ENCODE measurements at places on chromosomes 2 and 18.

DNA sequence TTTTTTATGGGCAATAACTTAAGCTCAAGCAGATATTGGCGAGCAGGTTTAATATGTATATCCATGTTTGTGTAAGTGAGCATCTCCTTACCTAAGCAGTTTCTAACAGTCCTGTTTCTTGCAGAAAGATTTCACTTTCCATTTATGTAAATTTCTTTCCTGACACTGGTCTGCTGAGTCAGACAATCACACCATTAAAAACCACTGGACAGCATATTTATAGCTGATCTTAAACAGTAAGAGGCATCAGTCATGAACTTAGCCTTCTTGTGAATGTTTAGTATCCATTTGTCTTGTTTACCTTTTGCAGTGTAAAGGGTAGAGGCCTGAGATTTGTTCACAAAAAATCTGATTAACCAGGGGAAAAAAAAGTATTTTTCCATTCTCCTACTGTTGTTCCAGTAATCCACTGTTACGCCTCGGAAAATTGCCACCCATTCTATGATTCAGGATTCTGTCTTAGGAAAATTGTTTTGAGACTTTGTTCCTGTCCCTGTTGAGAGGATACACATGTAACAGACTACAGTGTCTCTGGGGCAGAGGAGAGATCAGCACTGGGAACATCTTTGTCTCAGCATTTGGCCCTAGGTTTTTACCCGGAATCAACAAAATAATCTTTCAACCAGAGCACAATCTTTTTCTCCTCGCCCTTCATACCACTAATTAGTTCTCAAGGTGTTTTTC, 521.0 kb upstream of the NRP2 start:
- DNase-seq: no peak
- no peaks in the 10 kb centered on the region for H3K36me3 ChIP-seq
- H3K4me3 ChIP-seq: no peak overlapping the region
- H3K4me1 ChIP-seq: peaks cover 8% of the 10 kb centered on the region
- H3K27me3 ChIP-seq: no peaks in the 10 kb centered on the region

DNA sequence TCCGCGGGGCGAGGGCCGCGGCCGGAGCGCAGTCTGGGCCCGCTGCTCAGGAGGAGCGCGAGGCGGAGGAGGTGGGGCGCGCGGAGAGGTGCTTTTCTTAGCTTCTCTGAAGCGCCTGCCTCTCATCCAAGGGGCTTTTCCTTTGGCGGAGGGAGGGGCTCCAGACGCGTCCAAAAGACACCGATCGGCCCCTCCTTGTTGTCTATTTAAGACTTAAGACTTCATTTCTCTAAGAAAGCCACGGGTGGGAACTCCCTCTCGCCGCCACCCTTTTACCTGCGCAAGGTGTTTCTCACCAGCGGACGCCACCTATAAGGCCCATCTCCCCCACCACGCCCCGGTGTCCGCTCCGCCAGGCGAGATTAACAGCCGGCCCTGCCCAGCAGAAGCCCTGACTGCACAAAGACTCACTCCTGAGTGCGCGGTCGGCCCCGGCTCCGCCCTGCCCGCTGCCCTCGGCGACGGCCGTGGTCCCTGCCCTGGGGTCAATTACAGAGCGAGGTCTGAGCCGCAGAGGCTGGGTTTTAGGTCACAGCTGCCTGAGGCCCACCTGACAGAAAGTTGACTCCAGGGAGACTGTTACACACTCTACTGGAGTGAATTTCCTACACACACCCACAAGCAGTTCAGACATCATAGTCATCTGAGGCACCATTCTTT, at the start of gene DSC2:
TSS of gene DSC2 (minus strand) at position 397 of the 660 bp plus-strand sequence. CDS start 450 bp downstream, outside the sequence.
- no peaks in the 10 kb centered on the region for H3K36me3 ChIP-seq
- peak within 1 kb of the TSS; percentile 95 for H3K27ac ChIP-seq
- peaks cover 32% of the 10 kb centered on the region for H3K4me1 ChIP-seq
- DNase-seq: peak; percentile 72
- peak within 1 kb of the TSS; percentile 87 for H3K4me3 ChIP-seq
- H3K27me3 ChIP-seq: no peaks in the 10 kb centered on the region

DNA sequence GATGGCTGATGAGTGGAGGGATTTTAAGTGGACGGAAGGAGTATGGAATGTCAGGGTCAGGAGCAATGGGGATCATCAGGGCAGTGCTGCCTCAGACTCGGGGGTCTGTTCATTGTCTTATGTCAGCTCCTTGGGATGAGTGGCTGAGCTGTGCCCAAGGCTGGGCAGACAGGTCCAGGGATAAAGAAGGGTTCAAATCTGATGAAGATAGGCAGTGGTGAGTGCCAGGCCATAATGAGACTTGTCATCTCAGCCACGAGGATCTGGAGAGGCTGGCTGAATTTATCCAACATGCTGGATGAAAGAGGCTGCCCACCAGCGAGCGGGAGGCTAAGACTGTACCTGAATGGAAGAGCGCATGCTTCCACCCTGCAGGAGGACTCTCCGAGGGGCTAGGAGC, 46.3 kb upstream of the APCDD1 start:
- no peaks in the 10 kb centered on the region for H3K27me3 ChIP-seq
- no peak overlapping the region for H3K27ac ChIP-seq
- H3K36me3 ChIP-seq: no peaks in the 10 kb centered on the region
- H3K4me1 ChIP-seq: peaks cover 43% of the 10 kb centered on the region
- DNase-seq: no peak

GRCh38 chr18:49161627-49162026, 210.9 kb upstream of the SMAD7 start:
- no peaks in the 10 kb centered on the region for H3K27me3 ChIP-seq
- peaks cover 23% of the 10 kb centered on the region for H3K36me3 ChIP-seq
- no peak for DNase-seq
- H3K4me3 ChIP-seq: no peak overlapping the region

GRCh38 chr2:198382811-198383210, 578.4 kb downstream of the PLCL1 start:
- H3K27ac ChIP-seq: no peak overlapping the region
- H3K27me3 ChIP-seq: no peaks in the 10 kb centered on the region
- H3K4me3 ChIP-seq: no peak overlapping the region

GRCh38 chr2:54088719-54089118, 26.7 kb upstream of the ACYP2 start:
- DNase-seq: no peak
- H3K36me3 ChIP-seq: no peaks in the 10 kb centered on the region
- H3K4me1 ChIP-seq: peaks cover 14% of the 10 kb centered on the region
- H3K27ac ChIP-seq: no peak overlapping the region

- H3K36me3 ChIP-seq: peaks cover 52% of the 10 kb centered on the region
- H3K4me1 ChIP-seq: no peaks in the 10 kb centered on the region
- H3K4me3 ChIP-seq: no peak overlapping the region
- no peak overlapping the region for H3K27ac ChIP-seq
Observed at GRCh38 chr18:70553936-70554260, 265.1 kb downstream of the SOCS6 start.

DNA sequence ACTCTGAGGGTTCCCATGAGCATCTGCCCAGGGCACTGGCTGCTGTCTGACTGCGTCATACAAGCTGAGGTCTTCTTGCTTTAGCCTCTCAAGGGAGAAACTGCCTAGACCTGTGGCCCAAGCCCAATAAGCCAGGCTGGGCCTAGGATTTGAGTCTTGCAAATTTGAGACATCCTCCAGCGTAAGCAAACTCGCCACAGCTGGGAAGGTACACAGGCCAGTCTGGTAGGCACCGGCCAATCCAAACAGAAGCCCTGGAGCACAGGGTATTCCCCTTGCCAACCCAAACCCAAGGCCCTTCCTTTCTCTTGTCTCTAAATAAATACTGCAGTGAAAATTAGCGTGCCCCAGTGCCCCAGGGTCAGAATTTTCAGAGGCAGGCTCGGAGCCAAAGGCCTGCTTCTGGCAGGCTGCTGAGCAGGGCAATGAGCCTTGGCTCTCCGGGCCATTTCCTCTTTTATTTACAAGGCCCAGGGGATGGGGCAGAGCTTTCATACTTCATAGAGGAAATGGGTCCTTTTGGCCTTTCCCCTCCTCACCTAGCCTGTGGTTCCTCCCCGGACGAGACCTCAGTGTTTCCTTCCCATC, 33.3 kb downstream of the POLR1A start:
- DNase-seq: no peak
- H3K27me3 ChIP-seq: no peaks in the 10 kb centered on the region
- no peaks in the 10 kb centered on the region for H3K4me1 ChIP-seq
- H3K4me3 ChIP-seq: no peak overlapping the region
- peaks cover 65% of the 10 kb centered on the region for H3K36me3 ChIP-seq

DNA sequence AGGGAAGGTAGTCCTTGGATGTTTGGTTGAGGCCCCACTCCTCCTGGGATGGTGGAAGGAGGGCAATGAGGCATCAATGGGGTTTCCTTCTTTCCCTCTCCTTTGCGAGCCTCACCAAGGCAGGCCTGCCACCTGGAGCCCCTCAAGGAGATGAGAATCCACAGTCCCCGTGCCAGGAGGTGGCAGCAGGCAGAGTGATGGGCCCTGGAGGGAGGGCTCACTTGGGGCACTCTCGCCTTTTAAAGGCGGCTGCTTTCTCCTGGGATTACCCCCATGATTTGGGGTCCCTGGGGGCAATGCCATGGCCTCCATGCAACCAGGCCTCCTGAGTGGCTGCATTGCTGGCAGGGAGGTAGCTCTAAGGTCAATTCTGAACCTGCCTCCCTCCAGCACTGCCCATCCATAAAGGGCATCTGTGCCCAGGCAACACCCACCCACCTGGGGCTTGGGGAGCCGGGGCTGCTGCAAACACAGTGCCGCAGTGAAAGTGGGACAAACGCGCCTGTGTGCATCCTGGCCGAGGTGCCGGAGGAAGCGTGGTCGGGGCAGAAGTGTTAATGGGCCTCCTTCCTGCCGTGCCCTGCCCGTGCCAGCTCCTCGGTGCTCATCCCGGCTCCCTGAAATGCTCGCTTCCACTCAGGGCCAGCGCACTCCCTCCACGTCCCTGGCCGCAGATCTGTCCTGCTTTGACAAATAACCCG, 55.9 kb downstream of the ZFP36L2 start:
- no peak for DNase-seq
- no peak overlapping the region for H3K27ac ChIP-seq
- peaks cover 33% of the 10 kb centered on the region for H3K4me1 ChIP-seq
- H3K27me3 ChIP-seq: peaks cover 6% of the 10 kb centered on the region
- H3K4me3 ChIP-seq: no peak overlapping the region
- H3K36me3 ChIP-seq: peaks cover 19% of the 10 kb centered on the region

- no peak for DNase-seq
- peaks cover 15% of the 10 kb centered on the region for H3K27me3 ChIP-seq
- H3K4me1 ChIP-seq: peaks cover 6% of the 10 kb centered on the region
- peaks cover 7% of the 10 kb centered on the region for H3K36me3 ChIP-seq
Observed at GRCh38 chr2:220674033-220674432, 898.1 kb downstream of the EPHA4 start.

DNA sequence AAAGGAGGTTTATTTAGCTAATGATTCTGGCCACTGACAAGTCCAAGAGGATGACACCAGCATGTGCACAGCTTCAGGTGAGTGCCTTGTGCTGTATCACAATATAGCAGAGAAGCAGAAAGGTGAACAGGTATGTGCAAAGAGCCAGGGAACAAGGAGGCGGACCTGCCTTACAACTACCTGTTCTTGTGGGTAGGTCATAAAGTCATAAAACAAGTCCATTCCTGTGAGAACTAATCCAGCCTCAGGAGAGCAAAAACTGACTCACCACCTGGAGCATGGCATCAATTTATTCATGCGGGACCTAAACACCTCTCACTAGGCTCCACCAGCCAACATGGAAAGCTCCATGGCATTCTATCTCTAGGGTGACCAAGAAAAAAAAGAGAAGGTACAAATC, 234.2 kb downstream of the ASXL3 start:
- H3K4me1 ChIP-seq: peaks cover 8% of the 10 kb centered on the region
- no peak for DNase-seq
- no peaks in the 10 kb centered on the region for H3K36me3 ChIP-seq
- H3K4me3 ChIP-seq: no peak overlapping the region

DNA sequence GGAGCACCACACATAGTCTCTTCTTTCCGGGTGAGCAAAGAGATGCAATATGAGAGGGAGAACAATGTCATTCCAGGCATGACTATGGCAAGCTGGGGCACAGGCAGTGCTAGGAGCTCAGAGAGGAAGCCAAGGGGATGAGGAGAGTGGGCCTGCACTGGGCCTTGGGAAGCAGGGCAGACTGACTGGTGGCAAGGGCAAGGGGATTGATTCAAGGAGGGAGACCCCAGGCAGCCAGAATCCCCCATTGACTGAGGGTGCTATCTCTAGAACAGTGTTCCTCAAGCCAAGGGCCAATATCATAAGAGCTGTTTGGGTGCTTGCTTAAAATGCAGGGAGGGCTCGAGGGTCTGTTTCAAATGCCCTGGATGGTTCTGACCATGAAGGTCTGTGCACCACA, 36.1 kb downstream of the MARCO start:
- no peaks in the 10 kb centered on the region for H3K36me3 ChIP-seq
- no peak overlapping the region for H3K27ac ChIP-seq
- H3K27me3 ChIP-seq: peaks cover 51% of the 10 kb centered on the region
- DNase-seq: no peak

Measured in WTC11 (cell line).